Renal cortex interstitium (tissue), 15 donors: ENCODE measurements at places on chromosomes 5 and 9. TPM values are rescaled to one million over a fixed set of nuclear protein-coding genes. Genes with fewer than 3 reads are reported as not detected.

GRCh38 chr5:36720688-36721087 is 114.3 kb downstream of the SLC1A3 start:
- no peak for DNase-seq

DNA sequence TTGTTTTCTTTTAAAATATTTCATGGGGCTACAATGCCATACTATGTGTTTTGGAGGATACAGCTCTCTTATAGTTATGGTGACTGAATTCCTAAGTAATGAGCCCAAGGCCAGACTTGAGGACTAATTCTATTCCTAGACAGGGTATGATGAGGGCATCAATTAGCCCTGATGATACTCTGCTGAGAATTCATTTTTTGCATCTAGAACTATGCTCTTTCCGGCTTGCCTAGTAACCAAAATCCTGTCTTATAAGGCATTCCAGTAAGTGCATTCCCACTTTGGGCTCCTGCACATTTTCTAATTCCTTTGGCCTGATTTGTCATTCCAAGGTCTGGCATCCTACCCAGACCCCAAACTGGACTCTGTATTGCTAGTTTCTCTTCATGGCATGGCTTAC is 62.4 kb downstream of the MAT2B start:
- DNase-seq: no peak

GRCh38 chr9:38278457-38278856 is 114.0 kb upstream of the ALDH1B1 start:
- no peak for DNase-seq

- no peak for DNase-seq
These were observed 77.6 kb upstream of the IRX1 start for GRCh38 chr5:3518051-3518450.

DNA sequence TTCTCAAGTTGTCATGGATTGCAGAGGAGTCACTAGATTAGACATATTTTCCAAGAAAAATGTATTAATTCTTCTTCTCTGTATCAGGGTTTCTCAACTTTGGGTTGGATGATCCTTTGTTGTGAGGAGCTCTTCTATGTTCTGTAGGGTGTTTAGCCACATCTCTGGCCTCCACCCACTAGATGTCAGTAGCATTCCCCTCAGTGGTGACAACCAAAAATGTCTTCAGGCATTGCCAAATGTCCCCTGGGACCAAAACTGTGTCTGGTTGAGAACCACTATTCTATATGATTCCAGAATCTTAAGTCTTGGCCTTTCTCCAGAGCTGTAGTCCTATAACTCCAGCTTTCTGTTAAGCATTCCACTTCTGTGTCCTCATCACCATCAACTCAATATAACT is 220.9 kb downstream of the KIAA0825 start:
- DNase-seq: no peak

- no peak for DNase-seq
These were observed 144.1 kb upstream of the NFIL3 start for GRCh38 chr9:91567642-91568274.

- DNase-seq: no peak
These were observed 204.5 kb downstream of the COMMD10 start for GRCh38 chr5:116289276-116289675.

DNA sequence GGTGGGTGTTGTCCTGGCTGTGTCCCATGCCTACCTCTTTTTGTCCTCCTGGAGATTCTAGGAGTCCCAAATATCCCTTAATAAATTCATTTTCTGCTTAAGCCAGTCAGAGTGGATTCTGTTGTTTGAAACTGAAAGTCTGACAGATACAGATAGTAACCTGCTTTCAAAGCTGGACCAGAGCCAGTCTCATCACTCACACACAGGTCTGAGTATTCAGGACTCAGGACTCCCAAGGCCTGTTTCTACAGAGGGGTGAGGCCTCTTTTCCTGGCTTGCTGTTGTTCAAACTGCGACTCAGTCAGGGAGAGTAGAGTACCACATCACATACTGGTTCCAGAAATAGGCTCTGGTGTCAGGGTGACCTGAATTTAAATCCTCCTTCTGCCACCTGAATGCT is 190.1 kb downstream of the PAX5 start:
- no peak for DNase-seq

DNA sequence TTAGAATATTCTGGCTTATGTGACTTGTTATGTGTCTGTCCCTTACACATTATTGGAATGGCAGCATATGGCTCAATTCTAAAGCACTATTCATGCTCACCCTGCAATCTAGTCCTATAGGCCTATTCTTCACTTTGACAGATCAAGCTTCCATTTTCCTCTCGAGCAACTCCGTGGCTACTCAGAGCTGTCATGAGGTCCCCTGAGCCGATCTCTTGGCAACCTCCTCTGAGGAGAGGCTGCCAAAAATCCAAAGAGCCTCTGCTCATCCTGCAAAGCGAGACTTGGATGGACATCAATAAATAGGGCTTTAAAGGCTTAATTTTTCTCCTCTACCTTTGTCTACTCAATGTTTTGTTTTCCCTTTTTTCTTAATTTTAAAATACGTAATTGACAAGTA is 163.8 kb downstream of the GABRB2 start:
- DNase-seq: no peak

- no peak for DNase-seq
These were observed 128.9 kb upstream of the TARS1 start for GRCh38 chr5:33311893-33312292.

GRCh38 chr5:126002222-126002897 is 420.8 kb upstream of the GRAMD2B start:
- peak; percentile 39 for DNase-seq

DNA sequence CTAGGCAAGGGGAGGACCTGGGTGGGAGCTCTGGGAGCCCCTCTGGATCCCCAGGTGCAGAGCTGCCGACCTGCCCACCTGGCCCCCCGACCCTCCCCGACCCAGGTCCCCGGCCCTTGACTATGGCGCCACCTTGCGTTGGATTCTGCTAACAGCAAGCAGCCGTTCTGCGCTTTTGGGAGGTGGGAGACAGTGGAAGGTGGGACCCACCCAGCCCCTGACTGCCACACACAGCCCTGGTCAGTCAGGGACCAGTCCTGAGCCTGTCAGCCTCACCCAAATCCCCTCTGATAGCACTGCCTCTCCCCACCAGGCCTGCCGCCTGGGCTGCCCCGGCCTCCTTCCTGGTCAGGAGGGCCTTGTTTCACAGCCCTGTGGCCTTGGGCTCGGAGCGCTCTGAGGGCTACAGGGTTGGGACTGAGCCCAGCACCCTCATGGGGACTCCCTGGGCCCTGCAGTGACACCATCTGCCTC is 77.9 kb downstream of the HMCN2 start:
- no peak for DNase-seq

GRCh38 chr5:168314735-168315411 is 23.4 kb downstream of the WWC1 start:
- DNase-seq: no peak

GRCh38 chr5:50302815-50303490 is 138.1 kb downstream of the EMB start:
- no peak for DNase-seq

GRCh38 chr9:70798018-70798417 is 323.4 kb downstream of the TRPM3 start:
- no peak for DNase-seq

DNA sequence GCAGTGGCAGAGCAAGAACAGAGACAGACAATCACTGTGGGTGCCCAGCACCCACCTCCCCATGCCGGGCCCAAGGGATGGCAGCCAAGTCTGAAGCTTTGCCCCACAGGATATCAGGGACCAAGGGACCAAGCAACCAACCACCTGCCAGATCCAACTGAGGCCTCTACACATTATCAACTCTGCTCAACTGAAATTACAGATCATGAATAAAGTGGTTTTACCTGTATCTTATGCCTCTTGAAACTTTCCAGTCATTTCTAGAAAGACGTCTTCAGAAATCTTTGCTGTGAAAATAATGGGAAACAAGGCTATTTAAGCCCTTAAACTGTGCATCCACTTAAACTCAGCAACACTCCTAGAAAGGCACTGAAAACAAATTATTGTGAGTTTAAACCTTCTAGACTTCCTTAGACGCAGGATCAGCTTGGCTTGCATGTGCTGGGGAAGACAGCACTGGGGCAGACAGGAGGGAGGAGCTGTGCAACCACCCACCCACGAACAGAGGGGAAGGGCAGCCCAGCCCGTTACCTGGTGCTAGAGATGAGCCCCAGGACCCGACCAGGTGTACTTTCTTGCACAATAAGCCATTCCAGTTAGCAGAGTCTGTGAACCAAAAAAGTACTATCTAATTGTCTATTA is 80.0 kb downstream of the SEMA4D start:
- DNase-seq: no peak

- DNase-seq: no peak
These were observed 74.4 kb upstream of the KIF2A start for GRCh38 chr5:62231576-62231975.

- DNase-seq: peak; percentile 72
These were observed at the start of gene PNPLA7 for GRCh38 chr9:137550231-137550621. PNPLA7 (minus strand) TSS chr9:137550402; CDS start chr9:137550197, 205 bp downstream.

Gene ADAMTS6
- polyA plus RNA-seq: 3.5 TPM

Gene DDX4
- not detected for polyA plus RNA-seq

Gene TEK
- 32.9 TPM for polyA plus RNA-seq

Gene SLC6A19
- 51.8 TPM for polyA plus RNA-seq

Gene DIPK1B
- 38.8 TPM for polyA plus RNA-seq

Gene GABRA1
- not detected for polyA plus RNA-seq
